ENCODE measurements at places on chromosomes 5 and 9.
A peak's percentile ranks its signal among the peaks of the same experiment; 100 is the strongest.

DNA sequence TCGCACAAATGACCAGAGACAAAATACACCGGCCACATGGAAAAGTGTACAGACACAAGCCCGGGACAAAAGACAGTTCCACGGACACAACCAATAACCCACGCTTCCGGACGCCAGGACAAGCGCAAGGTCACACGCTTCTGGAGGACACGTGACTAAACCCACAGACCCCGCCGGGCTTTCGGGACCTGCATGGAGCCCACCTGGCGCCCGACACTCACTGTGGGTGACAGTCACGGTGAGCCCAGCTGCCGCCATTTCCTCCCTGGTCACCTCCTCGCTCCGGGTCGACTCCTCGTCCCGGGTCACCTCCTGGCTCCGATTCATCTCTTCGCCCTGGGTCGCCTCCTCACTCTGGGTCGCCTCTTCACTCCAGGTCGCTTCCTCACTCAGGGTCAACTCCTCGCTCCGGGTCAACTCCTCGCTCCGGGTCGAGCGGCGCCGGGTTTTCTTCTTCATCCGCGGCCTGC lies 470 bp downstream of the BAG1 start:
- peak; percentile 18 for DNase-seq

DNA sequence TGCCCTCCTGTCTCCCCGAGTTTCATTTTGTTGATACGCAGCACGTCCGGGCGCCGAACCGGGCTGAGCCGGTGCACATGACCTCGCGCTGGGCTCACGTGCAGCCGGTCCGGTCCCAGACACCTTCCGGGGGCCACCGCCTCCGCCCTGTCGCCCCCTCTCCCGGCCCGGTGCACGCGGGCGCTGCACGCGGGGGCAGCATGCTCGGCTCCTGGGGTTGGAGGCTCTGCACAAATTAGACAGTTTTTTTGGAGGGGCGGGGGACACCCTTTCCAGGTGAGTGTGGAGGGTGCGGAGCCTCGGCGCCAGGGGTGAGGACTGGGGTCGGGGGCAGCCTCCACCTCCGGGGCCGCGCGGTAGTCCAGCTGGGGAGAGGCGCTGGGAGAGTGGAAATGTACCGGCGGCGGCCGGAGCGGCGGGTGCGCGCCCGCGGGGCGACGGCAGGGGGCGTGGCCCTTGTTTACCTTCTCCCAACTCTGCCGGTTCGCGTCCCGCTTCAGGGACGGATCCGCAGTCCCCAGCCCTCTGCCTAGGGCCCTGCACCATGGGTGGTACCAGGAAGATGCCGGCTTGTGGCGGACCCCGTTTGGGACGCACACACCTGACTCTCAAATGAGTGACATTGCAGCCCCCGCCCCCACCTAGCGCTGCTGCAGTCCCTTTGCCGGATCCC lies 1.1 kb downstream of the JADE2 start:
- DNase-seq = no peak

DNA sequence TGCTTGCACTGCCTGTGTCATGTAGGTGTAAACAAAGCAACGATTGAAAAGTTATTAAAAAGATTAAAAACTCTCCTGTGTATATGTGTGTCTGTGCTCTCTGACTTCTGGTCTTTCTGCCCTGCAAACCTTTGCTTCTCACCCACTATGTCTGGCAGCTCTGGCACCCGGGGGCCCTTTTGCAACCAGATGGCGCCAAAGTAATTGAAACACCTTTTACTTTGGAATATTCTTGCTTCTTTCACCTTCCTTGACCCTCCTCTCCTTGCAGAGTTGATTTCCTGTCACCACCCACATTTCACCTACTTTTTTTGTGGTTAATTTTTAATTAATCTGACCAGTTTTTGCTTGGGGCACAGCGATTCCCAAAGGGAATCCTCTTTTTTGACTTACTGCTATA lies 275.5 kb downstream of the ARHGEF28 start:
- DNase-seq = no peak

DNA sequence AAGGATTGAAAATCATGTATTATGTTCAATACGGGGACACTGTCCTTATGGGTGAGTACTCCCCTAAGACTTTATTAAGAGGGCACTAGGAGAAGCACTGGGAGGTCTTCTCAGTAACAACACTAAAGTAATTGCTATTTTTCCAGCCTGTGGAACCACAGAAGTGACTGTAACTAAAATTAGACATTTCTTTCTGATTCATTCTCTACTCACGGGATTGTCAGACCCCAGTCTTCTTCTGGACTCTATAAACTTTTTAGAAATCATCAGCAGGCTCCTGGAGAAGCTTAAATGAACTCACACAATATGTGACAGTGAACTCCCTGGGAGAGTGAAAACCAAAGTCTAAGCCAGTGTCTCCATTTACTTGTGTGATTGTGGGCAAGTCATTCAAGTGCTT lies 14.5 kb downstream of the TLR4 start:
- peak; percentile 75 for DNase-seq

DNA sequence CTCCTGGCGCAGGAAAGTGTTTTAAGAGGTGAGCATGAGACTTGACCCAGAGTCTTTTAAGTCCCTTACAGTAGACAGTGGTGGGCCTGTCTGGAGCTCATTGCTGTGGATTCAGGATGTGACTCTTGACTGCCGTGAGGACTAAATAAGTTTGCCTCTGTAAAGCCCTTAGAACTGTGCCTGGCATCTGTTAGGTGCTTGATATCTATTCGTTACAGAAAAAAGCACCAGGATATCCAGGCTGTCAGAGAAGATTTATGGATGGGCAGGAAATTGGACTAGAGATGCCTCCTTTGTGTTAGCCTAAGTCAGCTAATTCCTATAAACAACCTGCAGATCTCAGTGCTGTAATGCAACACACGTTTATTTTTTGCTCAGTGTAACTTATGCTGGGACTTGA lies 12.6 kb downstream of the ERGIC1 start:
- no peak for DNase-seq

GRCh38 chr5:52898961-52899680 lies 90.0 kb upstream of the ITGA2 start:
- peak; percentile 46 for DNase-seq
